Thoracic aorta endothelial cell (primary cell): ENCODE measurements at places on chromosomes 4 and X. TPM values are rescaled to one million over a fixed set of nuclear protein-coding genes. Genes with fewer than 3 reads are reported as not detected.

The GAGE12J gene
- total RNA-seq: not detected in 2 replicates

The CD40LG gene
- total RNA-seq: not detected in 2 replicates

The NPFFR2 gene
- 0.36 and 0.53 TPM in 2 replicates for total RNA-seq

The NIPAL1 gene
- 0.80 and 2.9 TPM in 2 replicates for total RNA-seq

The SMIM31 gene
- not detected in 2 replicates for total RNA-seq

The SHOX gene
- total RNA-seq: not detected in 2 replicates

The RAB39B gene
- total RNA-seq: 0.07 TPM in 1 of 2 replicates, not detected in the other

The CT47C1 gene
- not detected in 2 replicates for total RNA-seq

The SPIN2A gene
- 0.14 and 0.40 TPM in 2 replicates for total RNA-seq

The MAGEB17 gene
- total RNA-seq: not detected in 2 replicates

The HSD17B13 gene
- total RNA-seq: 0.07 and 0.13 TPM in 2 replicates

The CXCL3 gene
- 0.93 and 1.6 TPM in 2 replicates for total RNA-seq

The ZNF827 gene
- total RNA-seq: 12.9 and 13.0 TPM in 2 replicates

The NRK gene
- 1.6 and 5.3 TPM in 2 replicates for total RNA-seq

The CXCL11 gene
- total RNA-seq: 0.66 and 1.1 TPM in 2 replicates

The CCDC149 gene
- total RNA-seq: 8.6 and 10.8 TPM in 2 replicates

The PPEF1 gene
- not detected in 2 replicates for total RNA-seq

The SPANXN5 gene
- total RNA-seq: not detected in 2 replicates

The TIMM17B gene
- total RNA-seq: 16.8 and 19.9 TPM in 2 replicates

The DCAF4L1 gene
- 0.13 and 0.14 TPM in 2 replicates for total RNA-seq

The DKK2 gene
- 6.0 and 8.5 TPM in 2 replicates for total RNA-seq

The GAGE12F gene
- not detected in 2 replicates for total RNA-seq

The GPR173 gene
- total RNA-seq: 2.8 and 3.2 TPM in 2 replicates

The NMU gene
- 0.53 TPM in 1 of 2 replicates, not detected in the other for total RNA-seq

The HSFX4 gene
- not detected in 2 replicates for total RNA-seq

The PF4V1 gene
- 0.80 TPM in 1 of 2 replicates, not detected in the other for total RNA-seq

The MAGEA10 gene
- not detected in 2 replicates for total RNA-seq

The MFAP3L gene
- 0.53 and 0.93 TPM in 2 replicates for total RNA-seq

The AMBN gene
- not detected in 2 replicates for total RNA-seq

The ARHGAP6 gene
- total RNA-seq: 1.1 TPM in 2 replicates

The FAM200B gene
- 31.4 and 32.3 TPM in 2 replicates for total RNA-seq

The DOK7 gene
- total RNA-seq: not detected in 2 replicates

The RAB9B gene
- 0.40 and 0.50 TPM in 2 replicates for total RNA-seq

The BGN gene
- 13.4 and 34.2 TPM in 2 replicates for total RNA-seq

The GJB1 gene
- not detected in 2 replicates for total RNA-seq

The PWWP3B gene
- total RNA-seq: 1.1 and 1.3 TPM in 2 replicates

The PRDM5 gene
- total RNA-seq: 10.1 and 10.7 TPM in 2 replicates

The GAGE12H gene
- not detected in 2 replicates for total RNA-seq

The IL15 gene
- 1.9 and 2.7 TPM in 2 replicates for total RNA-seq

The F8A2 gene
- not detected in 2 replicates for total RNA-seq

The TCEAL2 gene
- total RNA-seq: 0.14 TPM in 1 of 2 replicates, not detected in the other
